ENCODE measurements at places on chromosomes 3 and 15.

GRCh38 chr3:64199932-64200331, 25.3 kb downstream of the PRICKLE2 start:
- DNase-seq: no peak

DNA sequence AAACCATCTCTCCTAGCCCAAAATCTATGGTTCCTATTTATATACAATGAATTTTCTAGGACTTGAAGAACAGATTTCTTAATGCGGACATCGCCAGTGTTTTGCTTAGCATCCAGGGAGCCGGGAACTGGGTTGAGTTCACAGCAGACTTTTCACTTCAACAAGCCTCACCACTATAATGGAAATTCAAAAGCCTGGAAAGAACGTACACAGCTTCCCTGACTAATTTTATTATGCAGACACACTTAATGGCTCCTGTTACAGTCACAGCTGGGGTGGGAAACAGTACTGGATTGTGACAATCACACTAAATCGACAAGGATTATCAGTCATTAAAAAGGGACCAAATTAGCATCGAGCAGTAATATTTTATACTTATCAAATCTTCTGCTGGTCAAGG, 129.2 kb upstream of the BNIP2 start:
- DNase-seq: no peak

DNA sequence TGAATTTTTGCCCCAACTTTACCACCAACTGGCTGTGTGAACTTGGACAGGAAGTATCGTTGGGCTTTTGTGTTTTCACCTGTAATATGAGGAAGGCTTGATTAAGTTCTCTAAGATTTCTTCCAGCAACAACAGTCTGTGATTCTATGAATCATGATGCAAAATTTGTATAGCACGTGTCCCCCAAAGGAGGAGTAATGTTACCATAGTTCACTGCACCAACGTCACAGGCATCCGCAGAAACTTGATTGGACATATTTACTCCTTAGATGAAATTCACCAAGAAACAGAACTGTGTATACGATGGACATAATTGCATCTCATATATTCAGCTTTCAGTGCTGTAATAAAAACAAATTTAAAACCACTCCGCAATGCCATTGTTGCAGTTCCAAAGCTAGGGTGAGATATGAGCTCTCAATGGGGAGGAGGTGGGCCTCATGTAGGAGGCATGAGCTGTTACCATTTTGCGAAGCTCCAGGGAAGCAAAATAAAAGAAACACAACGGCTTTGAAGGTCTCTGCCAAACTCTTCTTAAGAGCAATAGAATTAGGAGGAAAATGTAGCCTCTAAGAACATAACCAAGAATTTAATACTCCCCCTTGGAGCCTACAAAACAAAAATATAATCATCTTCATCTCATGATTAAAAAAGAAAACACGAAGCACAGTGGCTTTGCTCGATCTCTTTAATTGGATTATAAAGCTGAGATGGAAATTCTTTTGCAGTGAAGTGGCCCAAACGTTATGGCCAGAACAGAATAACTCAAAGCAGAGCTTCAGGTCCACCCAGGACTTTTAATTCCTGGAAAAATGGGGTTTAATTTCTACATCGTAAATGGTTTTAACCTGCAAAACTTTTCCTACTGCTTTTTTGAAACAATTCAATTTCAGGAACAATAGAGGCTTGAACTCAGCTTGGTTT, 80.7 kb downstream of the CHST2 start:
- DNase-seq: no peak

- DNase-seq: no peak
Measured at GRCh38 chr15:101464256-101464998, 25.1 kb downstream of the PCSK6 start.

GRCh38 chr3:52792961-52793695, 1.5 kb upstream of the ITIH3 start:
- no peak for DNase-seq

- no peak for DNase-seq
Measured at GRCh38 chr3:79263423-79263822, 504.4 kb downstream of the ROBO1 start.

GRCh38 chr3:55690177-55690576, 203.1 kb upstream of the WNT5A start:
- DNase-seq: no peak

- no peak for DNase-seq
Measured at GRCh38 chr3:16825617-16826204, 59.0 kb upstream of the PLCL2 start.

DNA sequence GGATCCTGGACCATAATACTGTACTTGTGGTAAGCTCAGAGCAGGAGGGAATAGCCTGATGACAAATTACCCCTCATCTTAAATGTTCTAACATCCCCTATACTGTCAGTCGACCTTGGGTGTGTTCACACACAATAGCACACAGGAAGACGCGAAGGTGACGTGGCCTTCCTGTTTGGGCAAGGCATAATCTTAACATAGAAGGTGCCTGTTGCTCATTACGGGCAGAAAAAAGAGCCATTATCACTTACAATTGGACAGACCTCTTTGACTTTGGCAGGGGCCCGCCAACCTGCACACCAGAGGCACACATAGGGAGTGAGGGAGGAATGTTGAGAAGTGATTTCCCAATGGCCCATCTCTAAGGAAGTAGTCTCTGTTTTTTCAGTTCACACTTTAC, 144.2 kb downstream of the ANO10 start:
- peak; percentile 20 for DNase-seq

DNA sequence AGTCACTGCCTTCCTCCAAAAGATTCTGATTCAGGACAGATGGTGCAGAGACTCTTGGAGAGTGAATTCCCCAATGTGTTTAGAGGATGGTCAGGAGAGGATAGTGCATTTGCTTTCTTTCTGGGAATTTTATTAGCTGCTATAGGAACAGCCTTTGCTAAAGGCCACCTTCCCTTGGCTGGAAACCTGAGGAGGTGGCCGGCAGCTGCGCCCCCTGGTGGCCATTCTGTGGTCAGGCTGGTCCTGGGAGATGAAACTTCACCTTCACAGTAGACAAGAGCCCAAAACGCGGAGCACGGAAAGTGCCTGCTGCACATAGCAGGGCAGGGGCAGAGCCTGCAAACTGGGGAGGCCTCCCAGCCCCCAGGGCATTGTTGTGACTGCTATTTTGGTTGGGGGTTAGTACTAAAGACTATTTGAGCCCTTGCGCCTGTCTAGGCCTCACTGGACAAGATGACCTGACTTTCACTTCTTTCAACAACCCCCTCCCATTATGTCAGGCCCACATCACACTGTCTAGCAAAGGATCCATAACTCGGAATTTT, 34.3 kb downstream of the SEC22C start:
- peak; percentile 68 for DNase-seq
